Adrenal gland (tissue), 19 donors: ENCODE measurements at places on chromosomes 1 and 21. TPM values are rescaled to one million over a fixed set of nuclear protein-coding genes. Genes with fewer than 3 reads are reported as not detected.

GRCh38 chr1:204511366-204511765, 4.8 kb upstream of the MDM4 start:
- DNase-seq: no peak

DNA sequence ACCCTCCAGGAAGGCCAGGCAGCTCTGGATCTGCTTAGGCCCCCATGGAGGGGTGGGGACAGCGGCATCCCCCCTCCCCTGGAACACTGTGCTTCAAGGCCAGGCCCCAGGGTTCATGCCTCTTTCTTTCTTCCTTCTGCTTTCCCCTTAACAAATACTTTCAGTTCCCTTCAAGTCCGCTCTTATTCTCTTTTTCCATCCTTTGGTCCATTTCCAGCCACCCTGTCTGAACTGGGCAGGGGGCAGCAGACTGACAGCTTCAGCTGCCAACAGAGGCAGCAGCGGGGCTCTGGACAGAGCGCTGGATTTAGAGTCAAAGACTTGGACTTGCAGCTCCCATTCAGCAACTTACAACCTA, 1.1 kb upstream of the CD244 start:
- DNase-seq: no peak

- DNase-seq: no peak
These were observed 117.1 kb upstream of the CSF3R start for GRCh38 chr1:36599828-36600227.

DNA sequence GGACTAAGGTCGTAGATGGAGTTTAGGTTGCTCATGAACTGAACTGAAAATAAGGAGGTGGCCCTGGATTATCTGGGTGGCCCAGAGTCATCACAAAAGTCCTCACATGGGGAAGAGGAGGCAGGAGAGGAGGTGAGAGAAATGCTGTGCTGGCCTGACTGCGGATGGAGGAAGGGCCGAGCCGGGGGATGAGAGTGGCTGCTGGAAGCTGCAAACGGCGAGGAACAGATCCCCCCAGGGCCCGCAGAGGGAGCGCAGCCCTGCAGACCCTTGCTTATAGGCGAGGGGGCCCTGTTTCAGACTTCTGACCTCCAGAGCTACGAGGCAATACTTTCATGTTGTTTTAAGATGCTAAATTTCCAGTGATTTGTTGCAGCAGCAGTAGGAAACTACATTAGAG, 102.7 kb upstream of the C1orf174 start:
- DNase-seq: no peak

FAM72B gene
- polyA plus RNA-seq: 0.94 TPM

PSMB2 gene
- polyA plus RNA-seq: 23.5 TPM

DNA sequence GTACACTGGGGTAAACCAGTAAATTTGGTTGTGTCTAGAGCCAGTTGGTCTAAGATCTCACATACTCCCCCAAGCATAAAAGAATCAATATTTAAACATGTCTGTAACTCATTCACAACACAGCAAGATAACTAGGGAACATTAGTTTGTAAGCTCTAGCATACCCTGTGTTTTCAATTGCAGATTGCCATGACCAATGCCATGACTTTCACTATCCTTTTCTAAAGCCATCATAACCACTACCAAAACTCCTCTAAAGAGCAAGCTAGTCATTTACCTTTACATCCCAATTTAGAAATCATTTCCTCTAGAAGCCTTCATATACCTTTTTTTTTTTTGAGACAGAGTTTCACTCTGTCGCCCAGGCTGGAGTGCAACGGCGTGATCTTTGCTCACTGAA, 56.5 kb upstream of the PLA2G4A start:
- no peak for DNase-seq

GRCh38 chr1:157844089-157844830, 2.7 kb upstream of the CD5L start:
- DNase-seq: no peak

- peak; percentile 95 for DNase-seq
These were observed 4.9 kb downstream of the PLEKHG5 start for GRCh38 chr1:6486433-6487011.

MR1 gene
- polyA plus RNA-seq: 3.9 TPM

GRCh38 chr21:16070207-16070651, 340.4 kb downstream of the USP25 start:
- DNase-seq: no peak

CHODL gene
- 0.53 TPM for polyA plus RNA-seq

- peak; percentile 66 for DNase-seq
These were observed 57.1 kb downstream of the TMEM53 start for GRCh38 chr1:44616991-44617702.

DNA sequence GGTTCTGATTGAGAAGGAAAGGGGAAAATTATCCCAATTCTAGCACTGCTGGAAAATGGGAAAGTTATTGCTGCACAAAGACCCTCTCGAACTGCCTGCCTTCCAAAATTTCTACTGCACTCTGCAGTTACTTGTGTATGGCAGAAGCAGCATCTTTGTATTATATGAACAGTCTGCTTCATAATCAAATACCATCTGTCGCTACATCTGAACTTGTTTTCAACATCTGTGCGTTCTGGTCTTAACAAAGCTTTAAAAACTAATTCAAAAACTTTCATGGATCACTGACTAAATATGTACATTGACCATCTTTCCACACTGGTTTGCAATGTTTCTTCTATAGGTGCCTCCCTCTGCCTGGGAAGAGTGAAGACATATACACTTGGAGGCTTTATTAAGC, 79.2 kb downstream of the PROX1 start:
- DNase-seq: no peak

GRCh38 chr1:245000872-245001188, 136.5 kb upstream of the HNRNPU start:
- DNase-seq: no peak

- DNase-seq: peak; percentile 49
These were observed 74.2 kb downstream of the SSBP3 start for GRCh38 chr1:54331843-54332463.

GRCh38 chr1:25780318-25781129, 19.5 kb upstream of the SELENON start:
- DNase-seq: no peak

GRCh38 chr1:147837129-147837963, 65.2 kb upstream of the GJA8 start:
- no peak for DNase-seq
